ENCODE measurements at places on chromosomes 16 and 17.

DNA sequence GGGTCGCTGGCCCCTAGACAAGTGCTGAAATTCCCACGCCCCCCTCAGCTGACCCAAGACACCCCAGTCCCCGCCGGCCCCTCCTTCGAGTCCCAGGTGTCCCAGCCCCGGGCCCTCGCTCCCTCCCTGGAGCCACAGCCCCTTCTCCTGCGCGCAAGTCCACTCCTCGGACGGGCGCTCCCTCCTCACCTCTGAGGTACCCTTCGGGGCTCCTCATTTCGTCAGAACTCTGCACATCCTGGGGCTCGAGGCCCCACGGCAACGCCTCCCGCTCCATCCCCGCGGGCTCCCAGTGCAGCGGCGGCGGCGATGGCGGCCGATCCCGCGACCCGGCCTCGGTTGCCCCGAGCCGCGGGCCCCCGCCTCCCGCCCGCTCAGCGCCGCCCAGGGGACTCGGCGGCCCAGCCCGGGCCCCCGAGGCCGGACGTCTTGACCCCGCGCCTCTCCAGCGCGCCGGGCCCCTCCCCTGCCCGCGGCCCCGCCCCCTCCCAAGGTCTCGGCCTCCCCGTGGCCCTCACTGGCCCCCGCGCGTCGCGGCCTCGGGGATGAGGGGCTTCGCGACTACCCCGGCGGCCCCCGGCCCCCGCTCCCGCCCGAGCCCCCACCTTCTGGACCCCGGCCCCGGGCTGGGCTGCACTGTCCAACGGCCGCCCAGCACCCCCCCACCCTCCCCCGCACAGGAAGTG is at the start of gene ZNF768:
TSS of gene ZNF768 (minus strand) at position 430 of the 686 bp plus-strand sequence. CDS start at position 277, 153 bp downstream.
- DNase-seq = no peak

- no peak for DNase-seq
These were observed 1.9 kb downstream of the CEMP1 start for GRCh38 chr16:2529061-2529931.

GRCh38 chr17:42754782-42755181 is 6.2 kb upstream of the RAMP2 start:
- DNase-seq = no peak

DNA sequence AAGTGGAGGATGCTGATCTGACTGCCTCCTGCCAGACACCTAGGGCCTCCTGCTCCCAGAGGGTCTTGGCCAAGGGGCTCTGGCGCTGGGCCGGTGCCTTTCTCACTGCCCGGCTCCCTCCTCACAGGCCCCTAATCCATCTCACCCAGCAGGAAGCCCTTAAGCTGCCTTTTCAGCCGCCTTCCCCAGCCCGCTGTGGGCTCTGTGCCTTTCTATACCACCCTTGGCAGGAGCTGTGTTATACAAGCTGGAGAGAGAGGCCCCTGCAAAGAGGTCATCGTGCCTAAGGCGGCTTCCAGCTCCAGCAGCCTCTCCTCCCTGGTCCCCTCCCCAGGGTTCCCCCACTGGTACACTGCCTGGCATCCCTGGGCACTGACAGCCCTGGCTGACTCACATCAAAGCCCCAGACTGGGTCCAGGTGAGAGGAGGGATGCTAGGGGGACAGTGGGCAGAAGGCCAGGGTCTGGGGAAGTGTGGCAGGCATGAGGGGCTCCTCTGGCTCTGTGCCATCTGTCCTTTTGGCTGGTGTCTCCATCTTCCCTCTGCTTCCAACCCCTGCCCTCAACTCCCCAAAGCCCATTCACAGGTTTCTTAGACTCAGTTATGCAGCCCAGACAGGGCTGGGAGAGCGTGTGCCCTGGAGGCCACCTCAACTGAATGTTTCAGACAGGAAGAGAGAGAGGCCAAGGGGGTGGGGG is 15.3 kb upstream of the FZD2 start:
- no peak for DNase-seq

- DNase-seq = no peak
These were observed 549.0 kb downstream of the HS3ST4 start for GRCh38 chr16:26240807-26241206.

- DNase-seq = no peak
These were observed 49.3 kb upstream of the JPH3 start for GRCh38 chr16:87552772-87553573.

All from cortex of kidney (tissue), 1 donor.